CD4-positive, alpha-beta T cell treated with Interleukin-17A for 4 hours (primary cell): ENCODE measurements at places on chromosomes 5 and 9.

DNA sequence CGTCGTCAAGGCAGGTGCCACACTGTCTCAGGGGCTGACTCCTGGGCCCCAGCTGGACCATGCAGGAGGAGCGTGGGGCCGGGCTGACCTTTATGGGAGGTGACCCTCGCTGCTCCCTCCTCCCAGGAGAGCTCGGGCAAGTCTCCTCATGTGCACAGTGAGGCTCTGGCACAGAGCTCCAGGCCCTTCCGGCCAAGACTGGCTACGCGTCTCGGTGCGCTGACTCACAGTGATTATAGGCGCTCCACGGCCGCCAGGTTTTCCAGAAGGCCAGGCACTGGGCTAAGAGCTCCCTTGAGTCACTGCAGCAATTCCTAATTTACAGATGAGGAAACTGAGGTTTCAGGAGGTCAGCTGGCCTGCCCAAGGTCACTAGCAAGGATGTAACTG lies 47.4 kb downstream of the VAV2 start:
- no peak for DNase-seq

DNA sequence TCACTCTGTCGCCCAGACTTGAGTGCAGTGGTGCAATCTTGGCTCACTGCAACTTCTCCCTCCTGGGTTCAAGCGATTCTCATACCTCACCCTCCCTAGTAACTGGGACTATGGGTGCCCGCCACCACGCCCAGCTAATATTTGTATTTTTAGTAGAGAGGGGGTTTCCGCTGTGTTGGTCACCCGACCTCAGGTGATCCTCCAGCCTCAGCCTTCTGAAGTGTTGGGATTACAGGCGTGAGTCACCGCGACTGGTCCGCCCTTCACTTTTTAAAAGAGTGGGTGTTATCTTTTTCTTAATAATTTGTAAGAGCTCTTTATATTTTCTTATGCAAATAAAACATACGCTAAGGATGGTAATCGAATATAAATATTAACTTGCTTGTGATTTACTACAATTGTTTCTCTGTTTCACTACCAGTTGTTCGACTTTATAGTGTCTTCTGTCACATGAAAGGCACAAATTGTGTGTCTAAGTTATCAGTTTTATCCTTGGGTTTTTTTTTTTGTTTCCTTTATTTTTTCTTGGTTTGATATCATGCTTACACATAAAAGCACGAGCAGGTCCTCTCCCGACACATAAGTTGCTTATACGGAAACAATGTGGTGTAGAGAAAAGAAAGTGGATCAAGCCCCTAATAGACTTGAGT lies 1.9 kb upstream of the GPBP1 start:
- peak; percentile 27 for DNase-seq

GRCh38 chr9:124477648-124478285 lies 27.5 kb downstream of the ADGRD2 start:
- no peak for DNase-seq

- DNase-seq: no peak
Measured at GRCh38 chr5:172724242-172725183, 46.5 kb downstream of the DUSP1 start.
